PC-3 (cell line): ENCODE measurements at places on chromosomes 12 and 14. TPM values are rescaled to one million over a fixed set of nuclear protein-coding genes. Genes with fewer than 3 reads are reported as not detected.

DNA sequence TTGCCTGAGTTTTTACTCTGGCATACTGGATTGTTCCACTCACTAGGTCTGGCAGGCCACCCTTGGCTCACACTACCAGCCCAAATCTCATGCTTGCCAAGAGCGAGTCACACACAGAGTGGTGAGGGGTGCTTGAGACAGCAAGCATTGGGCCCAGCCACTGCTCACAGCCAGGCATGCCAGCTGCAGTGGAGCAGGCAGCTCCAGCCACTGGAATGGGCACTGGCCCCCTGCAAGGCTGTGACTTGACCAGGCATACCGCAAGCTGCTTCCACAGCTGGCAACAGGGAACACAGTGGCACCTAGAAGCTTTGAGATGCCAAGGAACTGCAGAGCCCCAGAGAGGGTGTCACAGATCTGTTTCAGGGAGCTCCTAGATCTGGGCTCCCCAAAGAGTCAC lies 488.5 kb downstream of the LRFN5 start:
- DNase-seq: peak; percentile 54

- peak; percentile 90 for DNase-seq
These were observed 220.8 kb downstream of the CHST11 start for GRCh38 chr12:104677441-104678089.

The JPH4 gene
- not detected in 2 replicates for total RNA-seq

The DTX1 gene
- not detected in 2 replicates for total RNA-seq

The SYNDIG1L gene
- total RNA-seq: not detected in 2 replicates

GRCh38 chr14:34063042-34063441 lies 112.2 kb upstream of the EGLN3 start:
- DNase-seq: no peak

DNA sequence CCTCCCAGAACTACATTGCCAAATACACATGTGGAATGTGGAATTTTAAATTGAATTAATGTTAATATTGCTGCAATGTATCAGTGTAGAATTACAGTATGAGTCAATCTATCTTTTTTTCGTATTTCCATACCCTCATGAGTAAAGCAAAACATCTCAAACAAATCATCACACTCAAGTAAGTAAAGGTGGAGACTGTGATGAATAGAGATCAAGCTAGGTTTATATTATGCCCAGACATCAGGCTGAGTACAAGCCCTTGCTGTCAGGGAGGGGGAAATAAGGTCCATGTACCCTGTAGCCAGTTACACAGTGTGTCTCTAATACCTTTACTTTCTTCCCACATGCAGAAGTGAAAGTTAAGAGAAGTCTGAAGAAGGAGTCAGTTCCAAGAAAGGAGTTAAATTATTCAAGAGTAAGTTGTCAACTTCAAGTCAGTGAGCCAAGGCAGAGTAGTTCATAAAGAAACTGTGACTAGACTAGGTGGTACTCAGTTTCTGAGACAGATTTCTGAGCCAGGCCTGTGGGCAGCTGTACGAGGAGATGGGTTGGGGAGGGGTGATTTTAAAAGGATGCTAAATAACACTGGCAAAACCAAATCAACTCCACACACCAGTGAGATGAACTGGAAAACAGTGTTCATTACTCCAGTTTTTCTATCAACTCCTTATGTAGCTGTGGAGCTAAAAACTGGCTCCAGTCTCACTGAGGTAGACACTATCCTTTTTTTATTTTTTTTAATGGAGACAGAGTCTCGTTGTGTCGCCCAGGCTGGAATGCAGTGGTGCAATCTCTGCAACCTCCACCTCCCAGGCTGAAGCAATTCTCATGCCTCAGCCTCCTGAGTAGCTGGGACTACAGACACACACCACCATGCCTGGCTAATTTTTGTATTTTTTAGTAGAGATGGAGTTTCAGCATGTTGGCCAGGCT lies 23.8 kb upstream of the STK38L start:
- no peak for DNase-seq

The RERG gene
- not detected in 2 replicates for total RNA-seq

- DNase-seq: peak; percentile 27
These were observed 179.3 kb upstream of the TMEM260 start for GRCh38 chr14:56400109-56400825.

The CLEC9A gene
- total RNA-seq: not detected in 2 replicates

- no peak for DNase-seq
These were observed 59.0 kb downstream of the VCPKMT start for GRCh38 chr14:50057331-50057730.

The AVPR1A gene
- total RNA-seq: not detected in 2 replicates
